ENCODE measurements at places on chromosomes 5 and 9. TPM values are rescaled to one million over a fixed set of nuclear protein-coding genes. Genes with fewer than 3 reads are reported as not detected.

Gene CACFD1
- 11.3 TPM for total RNA-seq

- no peak for DNase-seq
Measured at GRCh38 chr5:87127426-87127825, 140.3 kb upstream of the RASA1 start.

Gene PDCD1LG2
- total RNA-seq = not detected

Gene PCDH12
- total RNA-seq = not detected

DNA sequence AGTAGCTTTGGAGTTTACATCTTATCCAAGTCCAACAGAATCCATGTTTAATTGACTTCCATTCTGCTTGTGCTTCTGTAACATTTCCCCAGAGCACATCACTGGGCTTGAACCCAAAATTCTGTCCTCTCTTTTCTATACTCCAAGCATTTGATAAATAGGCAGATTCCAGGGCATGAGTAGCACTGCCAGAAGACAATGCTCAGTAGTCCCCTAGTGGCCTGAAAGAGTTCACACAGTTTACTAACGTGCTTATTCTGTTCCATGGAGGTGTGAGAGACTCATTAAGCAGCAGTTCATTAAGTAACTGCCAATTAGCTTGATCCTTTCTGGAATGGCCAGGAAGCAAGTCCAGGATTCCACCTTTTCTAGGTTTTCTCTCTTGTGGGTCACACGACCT is 9.4 kb upstream of the GABRA6 start:
- peak; percentile 22 for DNase-seq

DNA sequence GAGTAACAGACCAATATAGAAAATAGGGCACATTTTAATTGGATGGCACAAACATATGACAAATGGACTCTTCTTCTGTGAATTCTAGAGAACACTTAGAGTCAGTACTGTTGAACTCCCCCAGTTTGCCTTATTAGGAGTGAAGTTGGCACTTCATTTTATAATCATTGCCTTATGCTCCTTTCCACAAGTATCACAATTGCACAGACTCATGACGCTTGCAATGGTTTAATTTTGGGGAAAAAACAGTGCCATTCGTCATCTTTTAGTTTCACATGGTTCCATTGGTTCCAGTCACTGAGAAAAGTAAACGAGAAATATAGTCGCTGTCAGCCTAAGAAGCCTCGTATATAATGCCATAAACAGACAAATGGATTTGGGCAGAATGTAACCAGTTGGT is 71.2 kb downstream of the LURAP1L start:
- no peak for DNase-seq

DNA sequence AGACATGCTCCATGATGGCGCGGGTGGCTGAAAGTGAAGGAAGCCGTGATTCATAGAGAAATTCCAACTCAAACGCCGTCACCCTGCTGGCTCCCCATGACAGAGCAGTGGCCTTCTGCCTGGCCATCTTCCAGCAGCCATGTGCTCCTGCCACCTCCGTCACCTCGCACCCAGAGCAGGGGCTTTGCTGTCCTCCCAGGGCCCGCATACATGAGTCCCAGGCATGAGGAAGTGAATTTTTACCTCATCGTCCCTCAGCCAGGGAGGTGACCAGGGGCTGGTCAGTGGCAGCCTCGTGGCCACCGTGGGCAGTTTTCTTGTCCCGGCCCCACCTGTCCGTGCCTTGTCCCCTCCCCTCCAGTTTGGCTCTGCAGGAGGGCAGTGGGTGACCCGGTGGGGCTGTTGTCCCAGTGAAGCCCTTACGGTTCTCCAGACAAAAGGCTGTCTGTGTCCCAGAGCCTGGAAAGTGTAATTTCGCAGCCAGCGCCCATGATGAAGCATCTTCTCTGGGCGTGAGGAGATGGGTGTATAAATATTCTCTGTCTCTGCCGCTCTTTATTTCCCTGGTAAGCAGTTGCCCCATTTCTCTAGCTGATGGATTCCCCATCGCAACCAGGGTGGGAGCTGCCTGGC is 124.0 kb upstream of the LMX1B start:
- peak; percentile 48 for DNase-seq

Gene ADAMTS13
- total RNA-seq = 2.8 TPM

Gene FCN1
- total RNA-seq = not detected

GRCh38 chr9:133137451-133138231 is 16.6 kb upstream of the RALGDS start:
- DNase-seq = peak; percentile 71

DNA sequence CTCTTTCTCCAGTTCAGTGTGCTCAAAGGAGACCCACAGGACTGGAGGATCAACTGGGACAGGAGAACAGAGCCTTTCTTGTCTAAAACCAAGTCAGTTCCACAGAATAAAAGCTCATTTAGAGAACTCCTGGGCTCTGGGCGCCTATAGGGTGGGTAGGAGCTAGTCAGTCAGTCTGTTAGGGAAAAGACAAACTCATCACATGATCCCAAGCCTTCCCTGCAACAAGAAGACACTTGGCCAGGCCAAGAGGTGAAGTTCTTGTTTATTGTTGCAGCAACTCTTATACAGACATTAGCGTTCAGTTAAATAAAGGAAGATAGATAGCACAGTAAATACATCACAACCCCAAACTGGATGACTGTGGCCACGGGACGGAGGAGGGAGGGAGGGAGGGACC is 102.3 kb downstream of the ENTREP1 start:
- DNase-seq = no peak

Gene FOXD4L4
- total RNA-seq = not detected

Gene SPINK13
- not detected for total RNA-seq

DNA sequence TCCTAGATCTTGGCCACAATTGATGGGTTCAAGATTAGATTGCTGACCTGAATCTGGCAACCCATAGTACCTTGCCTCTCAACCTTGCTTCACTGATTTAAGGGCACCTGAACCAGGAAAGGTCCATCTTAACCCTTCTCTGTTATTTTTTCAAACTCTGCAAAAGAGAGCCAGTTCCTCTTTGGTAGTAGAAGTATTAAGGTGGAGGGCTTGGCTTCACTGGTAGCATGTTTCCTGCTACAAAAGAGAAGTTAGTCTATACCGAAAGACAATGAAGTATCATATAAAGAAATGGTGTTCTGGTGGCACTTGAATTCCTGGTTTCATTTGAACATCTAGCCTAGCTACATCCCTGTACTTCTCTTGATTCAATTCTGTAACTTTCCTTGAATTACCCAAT is 8.5 kb downstream of the ALG2 start:
- DNase-seq = no peak

DNA sequence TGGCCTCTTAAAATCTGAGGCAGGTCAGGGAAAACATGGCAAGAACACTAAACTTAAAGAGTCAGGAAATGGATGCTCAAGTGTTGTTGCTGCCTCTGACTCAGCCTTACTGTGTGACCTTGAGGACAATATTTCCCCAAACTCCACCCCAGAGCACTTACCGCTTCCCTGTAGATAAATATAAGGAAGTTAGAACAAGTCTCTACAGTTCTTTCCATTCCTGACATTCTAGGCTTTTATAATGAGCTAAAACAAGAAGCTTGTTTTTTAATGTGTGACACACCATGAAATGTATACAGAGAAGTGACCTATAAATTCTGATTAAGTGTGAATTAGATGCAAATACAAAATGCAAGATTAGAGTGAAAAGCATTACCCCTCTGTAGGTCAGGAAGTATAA is 129.3 kb downstream of the GRIA1 start:
- no peak for DNase-seq

DNA sequence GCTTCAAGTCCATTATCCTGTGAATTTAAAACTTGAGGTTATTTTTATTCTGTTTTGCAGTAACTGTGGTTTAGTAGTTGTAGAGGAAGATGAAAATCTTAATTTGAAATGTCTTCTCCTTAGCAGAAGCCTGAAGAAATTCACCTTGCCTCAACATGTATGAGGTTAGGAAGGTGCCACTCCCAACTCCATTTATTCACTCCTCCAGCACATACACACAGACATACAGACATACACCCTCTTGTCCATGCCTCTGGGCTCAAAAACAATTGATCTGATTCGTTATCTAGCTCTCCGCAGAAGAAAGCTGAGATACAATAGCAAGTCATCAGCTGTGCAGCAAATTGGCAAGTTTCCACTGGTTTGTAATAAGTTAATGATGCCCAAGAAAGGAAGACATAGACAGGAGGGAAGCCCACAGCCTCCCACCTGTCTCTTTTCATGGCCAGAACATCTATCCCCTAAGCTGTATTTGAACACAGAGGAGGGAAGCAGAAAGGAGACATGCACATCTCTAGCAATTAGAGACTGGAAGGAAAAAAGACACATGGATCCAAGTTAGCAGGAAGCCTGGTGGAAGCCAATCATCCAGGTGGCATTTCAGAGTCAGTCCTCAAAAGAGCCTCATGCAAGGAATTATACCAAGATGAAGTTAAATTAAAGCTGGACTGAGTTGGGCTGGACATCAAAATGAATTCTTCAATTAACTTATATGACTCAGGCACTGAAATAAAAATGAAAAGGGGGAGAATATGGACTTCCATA is 257.9 kb downstream of the ASTN2 start:
- DNase-seq = no peak

Gene PSD2
- total RNA-seq = 0.10 TPM

DNA sequence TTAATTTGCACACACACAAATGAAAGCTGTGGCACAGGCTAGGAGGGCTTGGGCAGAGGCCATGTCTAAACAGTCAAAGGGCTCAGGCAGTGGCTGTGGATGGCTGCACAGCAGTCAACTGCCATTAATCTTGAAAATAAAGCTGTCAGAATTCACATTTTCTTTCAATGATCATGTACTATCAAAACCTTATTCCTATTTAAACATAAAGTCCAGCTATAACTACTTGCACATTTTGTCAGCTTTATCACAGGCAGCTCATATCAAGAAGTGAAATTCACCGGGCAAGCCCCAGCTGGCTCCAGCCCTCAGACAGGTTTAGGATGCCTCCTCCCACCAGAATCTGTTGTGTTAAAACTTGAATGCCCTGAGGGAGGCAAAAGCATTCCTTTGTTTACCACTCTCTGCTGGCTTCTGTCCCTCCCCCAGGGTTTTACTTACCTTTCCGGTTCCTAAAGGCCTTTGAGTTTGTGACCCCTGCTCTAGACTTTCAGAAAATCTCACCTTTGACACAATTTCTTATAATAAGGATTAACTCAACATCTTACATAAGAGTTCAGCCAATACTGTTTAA is 54.9 kb upstream of the GRAMD2B start:
- DNase-seq = peak; percentile 64

Gene C5orf52
- total RNA-seq = not detected

DNA sequence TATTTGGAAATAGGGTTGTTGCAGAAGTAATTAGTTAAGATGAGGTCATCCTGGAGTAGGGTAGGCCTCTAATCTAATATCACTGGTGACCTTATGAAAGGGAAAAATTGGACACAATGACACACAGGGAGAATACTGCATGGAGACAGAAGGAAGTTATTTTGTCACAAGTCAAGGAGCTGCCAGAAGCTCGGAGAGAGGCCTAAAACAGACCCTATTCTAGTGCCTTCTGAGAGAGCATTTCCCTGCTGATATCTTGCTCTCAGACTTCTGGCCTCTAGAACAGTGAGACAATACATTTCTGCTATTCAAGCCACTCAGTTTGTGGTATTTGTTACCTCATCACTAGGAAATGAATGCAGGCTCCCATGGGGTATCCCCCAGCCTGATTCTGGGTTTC is 332.9 kb downstream of the CSNK1G3 start:
- DNase-seq = no peak

DNA sequence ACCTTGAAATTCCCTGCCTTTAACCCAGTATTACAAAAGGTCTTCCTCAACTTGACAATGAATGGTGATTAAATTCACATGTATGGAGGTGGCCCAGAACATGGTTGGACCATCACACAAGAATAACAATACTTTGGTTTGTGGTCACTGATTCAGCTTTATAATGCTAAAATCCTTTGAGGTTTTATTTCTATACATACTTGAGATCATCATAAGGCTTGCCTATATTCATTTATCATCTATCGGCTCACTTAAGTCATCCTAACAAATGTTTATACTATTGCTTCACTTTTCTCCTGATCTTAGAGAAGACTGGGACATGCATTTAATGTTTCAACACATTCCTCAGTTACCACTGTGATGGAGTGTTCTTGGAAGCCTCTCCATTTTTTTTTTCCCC is 191.3 kb downstream of the DMAC1 start:
- no peak for DNase-seq

GRCh38 chr5:134845852-134846640 is at the start of gene C5orf24:
Gene C5orf24 (plus strand): TSS chr5:134845968. CDS start chr5:134854901, 8,933 bp downstream.
- DNase-seq = peak; percentile 90

DNA sequence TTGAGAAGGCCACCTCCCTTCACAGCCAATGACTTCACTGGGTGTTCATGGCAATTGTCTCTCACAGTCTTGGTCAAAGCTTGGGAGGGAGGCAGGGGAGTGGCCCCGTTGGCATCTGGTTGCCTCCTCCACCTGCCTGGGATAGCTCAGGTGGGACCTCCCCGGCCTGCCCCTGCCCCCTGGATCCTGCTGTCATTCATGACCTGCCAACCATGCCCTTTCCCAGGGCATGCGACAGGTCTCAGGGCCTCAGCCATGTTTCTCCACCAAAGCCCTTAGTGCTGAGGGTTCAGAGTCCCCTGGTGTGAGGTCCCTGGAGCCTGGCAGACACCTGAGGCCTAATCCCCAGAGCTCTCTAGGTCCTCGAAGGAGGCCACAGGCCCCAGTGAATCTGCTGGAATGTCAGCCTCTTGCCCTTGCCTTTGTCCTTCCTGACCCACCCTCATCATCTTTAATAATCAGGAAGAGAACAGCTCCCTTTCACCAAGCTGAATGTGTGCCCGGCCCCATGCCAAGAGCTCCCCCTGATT is 5.6 kb downstream of the DAB2IP start:
- no peak for DNase-seq

- peak; percentile 93 for DNase-seq
Measured at GRCh38 chr5:150485693-150486401, 22.1 kb upstream of the NDST1 start.

DNA sequence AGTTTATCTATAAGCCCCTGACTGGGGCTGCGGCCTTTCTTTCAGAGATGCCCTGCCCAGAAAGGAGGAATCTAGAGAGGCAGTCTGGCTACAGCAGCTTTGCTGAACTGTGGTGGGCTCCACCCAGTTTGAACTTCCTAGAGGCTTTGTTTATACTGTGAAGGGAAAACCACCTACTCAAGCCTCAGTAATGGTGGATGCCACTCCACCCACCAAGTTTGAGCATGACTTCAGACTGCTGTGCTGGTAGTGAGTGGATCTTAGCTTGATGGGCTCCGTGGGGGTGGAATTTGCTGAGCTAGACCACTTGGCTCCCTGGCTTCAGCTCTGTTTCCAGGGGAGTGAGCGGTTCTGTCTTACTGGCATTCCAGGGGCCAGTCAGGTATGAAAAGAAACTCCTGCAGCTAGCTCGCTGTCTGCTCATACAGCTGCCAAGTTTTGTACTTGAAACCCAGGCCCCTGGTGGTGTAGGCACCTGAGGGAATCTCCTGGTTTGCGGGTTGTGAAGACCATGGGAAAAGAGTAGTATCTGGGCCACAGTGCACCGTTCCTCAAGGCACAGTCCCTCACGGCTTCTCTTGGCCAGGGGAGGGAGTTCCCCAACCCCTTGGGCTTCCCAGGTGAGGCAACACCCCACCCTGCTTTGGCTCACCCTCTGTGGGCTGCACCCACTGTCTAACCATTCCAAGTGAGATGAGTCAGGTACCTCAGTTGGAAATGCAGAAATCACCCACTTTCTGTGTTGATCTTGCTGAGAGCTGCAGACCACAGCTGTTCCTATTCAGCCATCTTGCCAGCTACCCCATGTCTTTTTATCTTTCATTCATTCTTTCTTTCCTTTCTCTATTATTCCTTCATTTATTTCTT is 211.8 kb upstream of the C9orf72 start:
- DNase-seq = no peak

All from H7 (cell line).